ENCODE measurements at places on chromosomes 4 and X. TPM values are rescaled to one million over a fixed set of nuclear protein-coding genes. Genes with fewer than 3 reads are reported as not detected.

GRCh38 chrX:1400049-1400448 is 8.1 kb upstream of the SLC25A6 start:
- H3K4me1 ChIP-seq: no peaks in the 10 kb centered on the region
- no peak overlapping the region for H3K27ac ChIP-seq
- H3K27me3 ChIP-seq: no peaks in the 10 kb centered on the region

DNA sequence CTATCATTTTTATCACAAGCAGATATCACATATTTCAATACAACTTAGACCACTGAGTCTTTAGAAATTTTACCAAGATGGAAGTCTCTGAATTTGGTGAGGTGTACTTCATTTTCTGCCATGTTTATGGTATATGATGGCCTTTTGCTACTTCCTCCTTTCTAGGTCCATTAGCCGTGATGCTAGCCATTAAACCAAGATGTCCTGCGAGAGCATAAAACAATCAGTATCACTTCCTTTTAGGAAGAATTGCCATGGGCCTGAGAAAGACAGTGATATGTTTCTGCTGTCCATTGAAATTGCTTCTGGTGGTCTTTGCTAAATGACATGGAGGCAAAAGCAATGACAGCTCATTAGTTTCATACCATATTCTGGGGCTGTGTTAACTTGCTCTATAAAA is 1851.7 kb upstream of the IGFBP7 start:
- H3K36me3 ChIP-seq: no peaks in the 10 kb centered on the region
- H3K27ac ChIP-seq: no peak overlapping the region
- no peak overlapping the region for H3K4me3 ChIP-seq
- H3K4me1 ChIP-seq: no peaks in the 10 kb centered on the region

GRCh38 chr4:17265139-17265538 is 246.8 kb downstream of the QDPR start:
- H3K27me3 ChIP-seq: peaks cover 11% of the 10 kb centered on the region
- H3K27ac ChIP-seq: no peak overlapping the region
- H3K4me1 ChIP-seq: no peaks in the 10 kb centered on the region
- DNase-seq: no peak

- H3K4me1 ChIP-seq: no peaks in the 10 kb centered on the region
- H3K4me3 ChIP-seq: no peak overlapping the region
- no peaks in the 10 kb centered on the region for H3K36me3 ChIP-seq
- no peak for DNase-seq
These were observed 5.1 kb upstream of the ARHGAP36 start for GRCh38 chrX:131053076-131053475.

The NDUFA1 gene
- total RNA-seq: 37.1 TPM

The RTL3 gene
- total RNA-seq: 0.28 TPM

The SMR3B gene
- total RNA-seq: not detected

Measured in lung (tissue), 17 donors.